ENCODE measurements at places on chromosomes 7 and 10.

GRCh38 chr7:920351-921070 lies 34.0 kb downstream of the ADAP1 start:
- no peak for DNase-seq

DNA sequence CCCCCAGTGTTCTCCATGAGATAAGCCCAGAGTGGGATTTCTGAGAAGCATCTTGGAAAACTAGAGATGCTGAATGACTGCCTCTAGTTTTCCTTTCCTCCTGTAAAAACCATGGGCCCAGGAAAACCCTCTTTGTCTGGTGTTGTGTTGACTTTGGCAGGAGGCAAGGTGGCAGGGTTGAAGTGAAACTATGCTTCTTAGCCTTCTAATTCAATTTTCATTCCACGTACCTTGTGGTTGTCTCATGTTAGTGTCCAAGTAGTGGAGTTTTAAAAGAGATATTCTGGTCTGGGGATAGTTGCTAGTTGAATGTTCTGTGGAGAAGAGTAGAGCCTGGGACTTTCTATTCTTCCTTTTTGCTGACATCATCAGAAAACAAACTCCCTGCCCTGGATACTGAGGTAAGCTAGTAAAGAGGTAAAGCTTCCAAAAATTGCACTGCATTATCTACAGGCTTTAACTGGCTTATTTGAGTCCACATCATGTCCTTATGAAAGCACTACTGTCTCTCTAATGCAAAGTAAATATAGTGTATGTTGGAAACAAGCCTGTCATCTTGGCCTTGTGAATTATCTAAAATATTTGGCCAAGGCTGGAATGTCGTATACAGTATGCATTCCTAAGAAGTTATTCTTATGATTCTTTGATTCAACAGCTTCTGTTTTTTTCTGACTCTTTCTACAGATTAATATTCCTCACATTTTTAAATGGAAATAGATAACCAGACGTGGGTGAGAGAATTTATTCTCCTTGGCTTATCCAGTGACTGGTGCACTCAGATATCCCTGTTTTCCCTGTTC lies at the start of gene OR2F2:
Gene OR2F2, plus strand, starts transcription at position 708 of the 800 bp plus-strand sequence. Its CDS starts 0 bp downstream, at position 708.
- DNase-seq: no peak

DNA sequence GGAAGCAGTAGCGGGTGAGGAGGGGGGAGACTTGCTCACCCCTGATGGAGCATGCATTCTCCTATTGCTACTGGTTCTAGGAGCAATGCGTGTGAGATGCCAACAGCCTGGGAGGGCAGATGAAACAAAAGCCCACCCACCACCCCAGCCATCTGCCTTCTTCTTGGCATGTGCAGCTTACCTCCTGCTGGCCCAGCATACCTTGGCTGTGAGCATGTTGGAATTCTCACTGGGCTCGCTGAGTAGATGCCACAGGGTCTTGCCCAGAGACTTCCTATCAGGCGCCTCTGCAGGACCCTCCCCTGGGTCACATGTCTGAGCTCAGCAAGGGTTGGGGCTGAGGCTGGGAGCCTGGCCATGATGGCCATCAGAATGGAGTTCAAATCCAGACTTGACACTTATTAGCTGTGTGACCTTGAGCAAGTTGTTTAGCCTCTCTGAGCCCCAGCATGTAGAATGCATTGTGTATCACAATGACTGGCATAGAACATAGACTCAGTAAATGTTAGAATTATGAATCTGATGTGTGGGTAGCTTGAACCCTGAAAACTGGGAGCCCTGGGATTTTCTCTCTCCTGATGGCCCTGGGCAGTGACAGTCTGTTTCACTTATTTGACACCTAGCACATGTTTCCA lies 38.2 kb downstream of the CDH23 start:
- DNase-seq: no peak

GRCh38 chr10:69279110-69279509 lies 814 bp downstream of the HK1 start:
- DNase-seq: no peak

DNA sequence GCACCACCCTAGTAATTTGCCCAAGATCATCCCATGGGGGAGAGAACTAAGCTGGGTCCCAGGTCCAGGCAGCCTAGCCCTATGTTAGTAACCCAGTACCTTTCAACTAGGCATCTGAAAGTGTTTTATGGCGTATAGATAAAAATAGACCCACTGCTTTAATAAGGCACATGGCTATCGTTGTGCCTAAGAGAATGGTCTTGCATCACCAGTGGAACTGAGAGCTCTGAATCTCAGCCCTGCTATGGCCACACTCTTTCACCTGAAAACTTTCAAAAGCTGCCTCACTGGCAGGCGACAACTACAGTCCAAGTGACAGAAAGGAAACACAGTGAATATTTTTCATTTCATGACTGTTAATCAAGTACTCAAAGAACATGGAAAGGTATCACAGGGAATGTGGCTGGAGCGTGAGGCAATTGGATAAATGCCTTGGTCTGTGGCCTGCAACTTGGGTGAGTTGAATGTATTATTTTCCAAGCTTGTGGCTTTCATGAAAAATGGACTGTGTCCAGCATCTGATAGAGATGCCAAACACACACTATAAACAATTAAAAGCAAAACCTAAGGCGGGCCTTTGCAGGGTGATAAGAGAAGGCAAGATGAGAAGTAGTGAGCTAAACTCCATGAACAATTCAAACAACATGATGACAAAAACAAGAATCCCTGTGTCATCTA lies 18.0 kb upstream of the SFMBT2 start:
- DNase-seq: no peak

DNA sequence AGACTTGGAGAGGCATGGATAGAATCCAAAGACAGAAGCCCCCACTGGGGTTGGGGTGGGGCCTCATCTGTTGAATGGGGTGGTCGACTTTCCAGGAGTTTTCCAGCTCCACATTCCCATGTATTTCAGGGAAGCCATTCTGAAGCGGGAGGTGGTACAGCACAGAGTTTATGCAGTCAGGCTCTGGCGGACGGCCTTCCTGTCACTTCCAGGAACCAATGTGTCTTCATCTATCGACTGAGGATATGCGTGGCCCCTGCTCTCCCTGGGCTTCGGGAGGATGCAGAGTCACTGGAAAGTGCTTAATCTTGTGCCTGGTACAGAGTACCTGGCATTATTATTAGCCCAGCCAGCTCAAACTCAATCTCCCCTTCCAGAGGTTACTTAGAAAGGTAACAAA lies 26.3 kb downstream of the DOCK1 start:
- DNase-seq: no peak

DNA sequence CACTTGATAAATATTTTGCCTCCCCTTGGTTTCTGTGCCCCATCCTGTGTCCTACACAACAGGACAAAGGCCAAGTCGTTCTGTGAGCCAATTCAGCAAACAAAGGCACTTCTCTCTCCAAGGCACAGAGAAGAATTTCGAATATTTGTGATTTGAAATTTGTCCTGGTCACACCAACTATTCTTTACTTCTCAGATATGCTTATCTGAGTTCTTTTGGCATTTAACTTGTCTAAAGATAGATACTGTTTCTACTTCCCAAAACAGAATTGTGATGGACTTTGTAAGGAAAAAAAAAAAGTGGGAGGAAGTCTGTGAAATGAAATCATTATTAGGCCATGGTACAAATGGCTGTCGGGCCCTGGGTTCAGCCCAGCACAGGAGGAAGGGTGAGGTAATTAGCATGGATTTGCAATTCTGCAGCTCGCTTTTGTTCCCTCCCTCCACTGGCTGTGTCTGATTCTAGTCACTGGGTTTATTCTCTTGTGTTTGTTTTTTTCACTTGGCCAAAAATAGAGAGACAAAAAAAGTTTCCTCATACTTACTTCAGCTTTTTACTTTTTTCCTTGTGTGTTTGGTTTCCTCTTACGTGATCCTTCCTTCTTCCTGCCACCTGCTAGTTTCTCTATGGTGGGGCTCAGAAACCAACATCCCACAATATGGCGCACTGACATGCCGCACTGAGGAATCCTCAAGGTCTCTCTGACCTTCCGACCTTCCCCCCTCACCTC lies 108.2 kb upstream of the MKLN1 start:
- DNase-seq: no peak

- DNase-seq: no peak
Observed at GRCh38 chr10:2866569-2866968, 200.8 kb upstream of the PFKP start.

- DNase-seq: no peak
Observed at GRCh38 chr7:98075801-98076200, 30.9 kb upstream of the LMTK2 start.

GRCh38 chr10:133418289-133418993 lies 6.0 kb downstream of the SPRN start:
- DNase-seq: no peak

DNA sequence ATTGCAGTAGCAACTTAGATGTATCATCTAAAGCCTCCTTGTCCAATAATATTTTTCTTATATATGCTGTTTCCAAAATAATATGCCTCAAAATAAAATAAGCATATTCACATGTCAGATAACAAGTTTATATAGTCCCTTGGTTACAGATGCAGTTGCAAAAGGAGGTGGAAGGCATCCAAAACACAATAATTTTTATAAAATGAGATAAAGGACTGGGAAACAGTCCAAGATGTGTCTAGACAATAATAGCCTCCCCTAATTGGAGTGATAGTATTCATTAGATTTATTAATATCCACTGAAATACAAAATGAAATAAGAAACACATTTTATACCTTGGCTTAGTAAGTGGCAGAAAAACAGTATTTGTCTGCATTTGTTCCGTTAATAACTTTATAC lies 30.3 kb downstream of the BCAP29 start:
- DNase-seq: no peak

- DNase-seq: no peak
Observed at GRCh38 chr7:98204670-98205069, 6.6 kb upstream of the BHLHA15 start.

DNA sequence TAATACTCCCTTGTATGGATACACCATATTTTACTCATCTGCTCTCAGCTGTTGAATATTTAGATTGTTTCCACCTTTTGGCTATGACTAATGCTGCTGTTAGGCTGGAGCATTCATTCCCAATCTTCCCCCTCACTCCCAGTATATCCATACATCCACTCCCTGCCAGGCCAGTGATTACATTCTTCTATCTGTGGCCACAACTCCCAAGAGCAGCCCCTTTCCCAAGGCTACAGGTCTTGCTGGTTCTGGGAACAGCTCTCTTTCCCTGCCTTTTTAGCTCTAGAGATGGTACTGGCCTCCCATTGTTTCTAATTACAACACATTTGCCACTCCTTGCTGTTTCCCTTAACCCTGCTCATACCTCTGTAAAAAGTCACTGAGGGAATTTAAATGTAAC lies 28.2 kb downstream of the SFR1 start:
- no peak for DNase-seq
